M059J (cell line): ENCODE measurements at places on chromosomes 12 and 14. TPM values are rescaled to one million over a fixed set of nuclear protein-coding genes. Genes with fewer than 3 reads are reported as not detected.

The KRT7 gene
- total RNA-seq, result 3.0 and 8.4 TPM in 2 replicates

The TAS2R42 gene
- not detected in 2 replicates for total RNA-seq

The NR1H4 gene
- total RNA-seq, result 0.10 and 0.20 TPM in 2 replicates

The PRR4 gene
- total RNA-seq, result not detected in 2 replicates

The TBX3 gene
- 50.3 and 90.4 TPM in 2 replicates for total RNA-seq

The GDF3 gene
- not detected in 2 replicates for total RNA-seq

The SYCP3 gene
- 0.76 TPM in 1 of 2 replicates, not detected in the other for total RNA-seq

The ANG gene
- 2.8 and 3.0 TPM in 2 replicates for total RNA-seq

The CPM gene
- total RNA-seq, result 20.4 and 26.0 TPM in 2 replicates

The RASSF3 gene
- total RNA-seq, result 8.8 and 13.6 TPM in 2 replicates

The PCED1B gene
- 2.8 and 4.5 TPM in 2 replicates for total RNA-seq

The FGF23 gene
- total RNA-seq, result not detected in 2 replicates

The ACVRL1 gene
- 0.10 and 1.2 TPM in 2 replicates for total RNA-seq

The PIWIL1 gene
- not detected in 2 replicates for total RNA-seq

The PSMB11 gene
- total RNA-seq, result not detected in 2 replicates

The CYP46A1 gene
- 0.02 TPM in 1 of 2 replicates, not detected in the other for total RNA-seq

The RNU4-1 gene
- under 0.01 TPM in 1 of 2 replicates, not detected in the other for total RNA-seq

The DPY19L2 gene
- total RNA-seq, result 3.7 and 11.3 TPM in 2 replicates

The KLRB1 gene
- not detected in 2 replicates for total RNA-seq

The NFYB gene
- total RNA-seq, result 29.7 and 34.8 TPM in 2 replicates

The NEDD1 gene
- total RNA-seq, result 45.2 and 46.7 TPM in 2 replicates

The HAL gene
- not detected in 2 replicates for total RNA-seq

The FOXM1 gene
- 45.5 and 67.5 TPM in 2 replicates for total RNA-seq

The CLEC4C gene
- total RNA-seq, result not detected in 2 replicates

The NTS gene
- 0.15 TPM in 1 of 2 replicates, not detected in the other for total RNA-seq

The DTX1 gene
- not detected in 2 replicates for total RNA-seq

The TRIP11 gene
- 6.8 and 9.6 TPM in 2 replicates for total RNA-seq

The BIN2 gene
- total RNA-seq, result not detected in 2 replicates

The ANO2 gene
- 0.86 and 2.3 TPM in 2 replicates for total RNA-seq

The AMN gene
- total RNA-seq, result not detected in 2 replicates

The FAM161B gene
- 2.0 and 4.0 TPM in 2 replicates for total RNA-seq

The PTGDR gene
- total RNA-seq, result not detected in 2 replicates

The ARMH4 gene
- total RNA-seq, result 0.91 and 3.0 TPM in 2 replicates

The WNT1 gene
- total RNA-seq, result not detected in 2 replicates

The APOLD1 gene
- 16.9 and 18.9 TPM in 2 replicates for total RNA-seq

The ART4 gene
- total RNA-seq, result not detected in 2 replicates

The NXPH4 gene
- 3.1 and 6.8 TPM in 2 replicates for total RNA-seq
